ENCODE measurements at places on chromosomes 16 and 17.
A peak's percentile ranks its signal among the peaks of the same experiment; 100 is the strongest.

DNA sequence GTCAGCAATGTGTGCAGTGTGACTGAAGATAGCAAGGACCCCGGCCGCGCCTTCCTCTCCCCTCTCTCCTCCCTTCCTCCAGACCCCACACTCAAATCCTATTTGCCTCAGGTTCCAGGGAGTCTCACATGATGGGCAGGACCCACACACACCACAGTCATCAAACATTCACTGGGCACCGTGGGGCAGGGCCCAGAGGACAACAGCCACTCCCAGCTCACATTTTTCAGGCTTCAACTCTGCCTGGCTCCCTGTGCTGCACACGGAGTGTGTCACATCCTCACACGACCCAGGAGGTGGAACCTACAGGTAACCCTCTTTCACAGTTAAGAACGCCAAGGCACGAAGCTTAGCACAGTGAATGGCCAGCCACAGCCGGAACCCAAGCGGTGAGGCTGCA is 30.5 kb downstream of the PEMT start:
- DNase-seq, result no peak

DNA sequence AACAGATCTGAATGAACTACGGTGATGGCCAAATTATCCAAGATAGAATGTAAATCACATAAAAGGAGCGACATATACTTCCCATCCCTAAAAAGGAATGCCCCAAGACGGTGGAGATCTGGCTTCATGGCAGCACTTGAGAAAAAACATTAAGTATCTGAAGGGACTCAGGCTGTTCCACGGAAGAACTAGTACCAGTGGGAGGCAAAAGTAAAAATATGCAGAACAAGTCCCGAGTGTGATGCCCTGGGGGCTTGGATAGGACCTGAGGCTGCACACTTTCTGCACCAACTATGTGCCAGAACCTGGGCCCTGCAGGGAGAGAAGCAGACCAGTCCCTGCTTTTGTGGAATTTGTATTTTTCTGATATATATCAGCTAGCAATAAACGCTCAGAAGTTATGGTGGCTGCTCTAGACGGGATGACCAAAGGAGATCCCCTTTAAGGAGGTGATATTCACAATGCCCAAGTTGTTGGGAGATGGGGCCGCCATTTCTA is 539 bp upstream of the CKLF start:
- no peak for DNase-seq

GRCh38 chr16:83247767-83248372 is 559.9 kb upstream of the HSBP1 start:
- no peak for DNase-seq

GRCh38 chr16:85443531-85443930 is 169.6 kb upstream of the GSE1 start:
- no peak for DNase-seq

DNA sequence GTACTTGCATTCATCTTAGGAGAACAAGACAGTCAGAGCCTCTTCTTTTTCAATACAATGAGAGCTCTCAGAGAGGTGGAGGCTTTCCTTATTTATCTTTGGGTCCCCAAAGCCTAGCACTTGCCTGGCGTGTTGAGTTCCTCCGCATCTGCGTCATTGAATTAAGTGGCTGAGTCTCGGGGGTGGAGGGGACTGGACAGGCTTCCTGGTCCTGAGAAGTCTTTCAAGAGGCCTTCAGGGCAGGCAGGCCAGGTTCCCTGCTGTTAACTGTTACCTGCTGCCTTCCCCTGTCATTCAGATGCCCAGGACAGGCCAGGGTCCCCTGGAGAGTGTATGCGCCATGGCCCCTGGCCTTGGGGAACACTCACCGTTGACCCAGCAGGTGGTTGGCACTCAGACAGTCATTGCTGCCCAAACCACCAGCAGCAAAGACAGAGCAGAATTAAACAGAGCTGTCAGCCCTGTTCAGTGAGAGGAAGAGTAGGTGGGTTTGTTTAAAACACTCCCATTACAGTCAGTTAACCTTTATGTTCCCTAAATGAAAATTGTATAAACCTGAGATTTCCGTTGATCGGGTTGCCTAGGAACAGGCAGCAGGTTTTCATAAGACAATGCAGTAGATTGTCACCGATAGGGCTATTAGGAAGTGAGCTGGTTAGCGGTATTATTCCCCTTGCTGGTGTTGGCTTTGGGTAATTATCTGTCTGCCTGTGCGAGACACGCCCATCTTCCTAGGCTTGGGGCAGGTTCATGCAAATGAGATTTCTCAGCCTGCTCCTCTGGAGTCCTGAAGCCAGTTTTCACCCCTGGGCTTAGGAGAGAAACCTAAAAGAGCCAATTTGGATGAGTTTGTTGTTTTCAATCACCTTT is 132.7 kb downstream of the CCDC182 start:
- DNase-seq, result peak; percentile 76

DNA sequence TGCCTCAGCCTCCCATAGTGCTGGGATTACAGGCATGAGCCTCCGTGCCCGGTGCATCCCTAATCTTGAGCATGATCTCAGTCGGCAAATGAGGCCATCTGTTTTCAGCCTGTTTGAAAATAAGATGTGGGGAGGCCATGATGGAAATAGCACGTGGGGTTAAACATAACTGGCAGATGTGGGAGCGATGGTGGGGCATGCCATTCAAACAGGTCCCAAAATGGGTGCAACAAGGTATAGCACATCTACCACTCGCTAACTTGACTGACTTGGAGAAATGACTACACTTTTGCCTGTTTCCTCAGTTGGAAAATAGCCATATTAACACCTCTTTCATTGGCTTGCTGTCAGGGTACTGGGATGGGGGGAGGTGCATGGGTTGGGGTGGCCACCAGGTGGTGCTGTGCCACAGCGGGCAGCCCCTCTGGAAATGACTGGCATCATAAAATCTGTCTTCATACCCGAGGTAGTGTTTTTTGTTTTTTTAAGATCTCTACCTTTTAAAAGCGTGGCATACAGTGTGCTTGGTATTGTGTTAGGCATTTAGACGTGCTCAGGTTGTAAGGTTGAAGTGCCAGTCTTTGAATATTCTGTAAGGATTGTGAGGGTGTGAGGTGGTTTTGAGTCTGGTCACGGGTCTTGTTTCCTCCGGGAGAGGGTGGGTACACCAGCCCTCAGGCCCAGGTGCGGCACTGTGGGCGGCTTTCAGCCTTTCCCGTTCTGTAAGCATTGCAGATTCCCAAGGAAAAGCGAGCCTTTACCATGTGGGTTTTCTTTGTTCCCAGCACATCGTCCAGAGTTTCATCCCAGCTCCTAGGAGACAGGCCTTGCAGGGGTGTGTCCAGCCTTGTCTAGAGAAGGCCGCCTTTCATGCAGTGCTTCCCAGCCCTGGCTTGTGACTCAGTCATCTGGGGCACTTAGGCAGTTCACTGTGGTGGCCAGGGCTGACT is 2.9 kb upstream of the TTYH2 start:
- peak; percentile 93 for DNase-seq

DNA sequence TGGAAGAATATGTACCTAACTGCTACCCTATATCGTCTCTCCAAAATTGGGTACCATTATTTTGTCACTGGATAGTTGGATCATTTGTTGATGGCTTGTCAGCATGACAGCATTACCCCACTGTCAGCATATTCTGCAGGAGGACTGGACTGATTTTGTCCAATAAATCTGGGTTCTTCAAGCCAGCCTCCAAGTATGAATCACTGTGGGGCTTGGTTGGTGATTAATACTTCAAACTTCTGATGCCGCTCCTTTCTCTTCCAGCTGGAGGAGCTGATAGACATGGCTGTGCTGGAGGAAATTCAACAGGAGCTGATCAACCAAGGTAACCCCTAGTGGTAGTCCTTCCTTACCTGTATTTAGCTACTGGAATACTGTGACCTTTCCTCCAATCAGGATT is 2.5 kb downstream of the RPAIN start:
- no peak for DNase-seq

DNA sequence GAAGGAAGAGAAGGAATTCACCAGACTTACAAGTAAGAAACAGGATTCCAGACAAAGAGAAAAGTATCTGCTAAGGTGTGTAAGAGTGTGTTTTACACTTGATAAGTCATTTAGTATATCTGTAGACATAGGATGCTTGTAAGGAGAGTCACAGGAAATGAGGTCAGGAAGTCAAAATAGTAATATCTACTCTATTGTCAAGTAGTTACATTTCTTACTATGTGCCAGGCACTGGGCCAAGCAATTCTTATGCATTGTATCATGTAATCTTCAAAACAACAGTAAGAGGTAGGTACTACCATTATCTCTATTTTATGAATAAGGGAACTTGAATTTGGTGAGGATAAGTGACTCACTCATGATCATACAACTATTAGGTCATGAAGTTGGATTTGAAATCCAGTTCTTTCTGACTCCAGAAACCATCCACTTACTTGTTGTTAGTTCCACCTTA is 129.1 kb downstream of the SNX11 start:
- no peak for DNase-seq

GRCh38 chr16:30049871-30050270 is 15.7 kb upstream of the ALDOA start:
- no peak for DNase-seq

DNA sequence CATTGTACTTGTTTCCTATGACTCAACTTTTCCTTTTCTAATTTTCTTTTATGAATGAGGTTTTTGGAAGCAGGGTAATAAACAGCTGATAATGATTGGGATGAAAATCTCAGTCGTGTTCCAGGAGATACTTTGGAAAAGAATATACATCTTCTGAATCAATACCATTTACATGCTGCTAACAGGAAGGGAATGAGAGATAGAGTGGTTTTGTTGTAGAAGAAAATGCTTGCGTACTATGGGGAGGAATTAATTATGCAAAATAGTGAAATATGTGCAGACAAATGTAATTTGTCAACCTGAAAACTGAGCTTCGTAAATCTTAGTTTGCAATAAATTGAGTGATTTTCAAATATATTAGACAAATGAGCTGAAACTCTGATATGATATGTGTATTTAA is 24.0 kb upstream of the SHISA6 start:
- no peak for DNase-seq

GRCh38 chr16:77721752-77722308 is 484 bp upstream of the NUDT7 start:
- DNase-seq, result no peak

DNA sequence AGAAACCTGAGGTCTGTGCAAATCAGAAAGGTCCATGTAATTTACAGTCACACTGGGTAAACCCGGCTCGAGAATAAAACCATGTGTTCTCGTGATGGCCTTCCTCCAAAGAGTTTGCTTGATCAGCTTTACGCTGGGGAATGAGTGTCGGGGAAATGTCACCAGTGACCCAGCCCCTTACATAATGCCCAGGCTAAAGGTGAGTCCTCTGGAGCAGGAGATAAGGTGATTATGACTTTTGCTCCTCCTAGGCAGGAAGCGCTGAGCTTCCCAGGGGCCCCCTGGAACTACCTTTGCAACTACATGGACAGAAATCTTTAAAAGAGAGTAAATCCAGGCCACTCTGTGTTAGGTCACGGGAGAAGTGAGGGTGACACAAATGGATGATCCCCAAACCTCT is 15.7 kb downstream of the SLC6A4 start:
- DNase-seq, result peak; percentile 35

- DNase-seq, result no peak
These were observed 26.9 kb upstream of the TIMP2 start for GRCh38 chr17:78951967-78952551.

DNA sequence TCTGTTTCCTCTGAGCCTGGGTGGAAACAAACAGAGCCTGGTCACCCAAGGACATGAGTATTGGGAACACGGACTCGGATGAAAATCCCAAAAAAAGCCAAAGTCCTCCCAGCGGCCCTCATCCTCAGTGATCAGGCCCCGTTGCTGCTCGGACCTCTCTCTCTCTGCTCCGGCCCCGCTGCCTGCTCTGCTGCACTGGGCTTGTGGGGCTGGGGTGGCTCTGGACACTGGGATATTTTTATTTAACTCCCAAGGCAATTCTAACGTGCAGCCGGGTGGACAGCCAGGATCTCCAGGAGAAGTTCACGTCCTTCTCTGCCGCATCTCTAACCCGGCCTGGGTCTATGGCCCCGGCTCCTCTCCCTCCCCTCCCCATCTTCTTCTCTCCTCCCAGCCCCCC is 280.9 kb upstream of the TNRC6C start:
- no peak for DNase-seq

DNA sequence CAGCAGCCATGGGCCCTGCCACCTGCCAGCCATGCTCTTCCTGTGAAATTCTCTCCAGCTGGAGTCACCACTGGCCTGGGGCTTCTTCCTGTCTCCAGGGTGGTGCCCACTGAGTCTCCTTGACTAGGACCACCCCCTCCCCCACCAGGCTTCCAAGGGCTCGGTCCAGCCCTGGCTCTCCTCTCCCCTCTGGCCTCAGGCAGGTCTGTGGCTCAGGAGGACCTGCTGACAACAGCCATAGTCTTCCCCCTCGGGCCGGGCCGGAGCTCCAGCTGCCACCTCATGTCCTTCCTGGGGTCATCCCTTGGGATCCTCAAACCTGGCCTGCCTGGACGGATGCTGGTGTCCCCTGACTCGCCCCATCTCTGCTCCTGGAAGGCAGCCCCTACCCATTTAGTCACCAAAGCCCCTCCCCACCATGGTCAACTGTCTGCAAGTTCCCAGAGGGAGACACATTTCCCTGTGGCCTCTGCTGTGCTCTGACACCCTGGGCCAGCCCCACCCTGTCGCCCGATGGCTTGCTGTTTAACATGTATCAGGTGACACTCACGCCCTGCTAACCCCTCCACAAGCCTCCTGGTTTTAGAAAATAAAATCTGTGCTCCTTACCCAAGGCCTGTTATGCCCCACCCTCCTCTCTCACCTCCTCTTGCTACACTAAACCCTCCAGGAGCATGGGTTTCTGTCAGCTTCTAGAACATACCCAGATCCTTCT is 186.2 kb downstream of the RBFOX3 start:
- no peak for DNase-seq

- DNase-seq, result no peak
These were observed 48.2 kb downstream of the IL21R start for GRCh38 chr16:27450196-27450549.

DNA sequence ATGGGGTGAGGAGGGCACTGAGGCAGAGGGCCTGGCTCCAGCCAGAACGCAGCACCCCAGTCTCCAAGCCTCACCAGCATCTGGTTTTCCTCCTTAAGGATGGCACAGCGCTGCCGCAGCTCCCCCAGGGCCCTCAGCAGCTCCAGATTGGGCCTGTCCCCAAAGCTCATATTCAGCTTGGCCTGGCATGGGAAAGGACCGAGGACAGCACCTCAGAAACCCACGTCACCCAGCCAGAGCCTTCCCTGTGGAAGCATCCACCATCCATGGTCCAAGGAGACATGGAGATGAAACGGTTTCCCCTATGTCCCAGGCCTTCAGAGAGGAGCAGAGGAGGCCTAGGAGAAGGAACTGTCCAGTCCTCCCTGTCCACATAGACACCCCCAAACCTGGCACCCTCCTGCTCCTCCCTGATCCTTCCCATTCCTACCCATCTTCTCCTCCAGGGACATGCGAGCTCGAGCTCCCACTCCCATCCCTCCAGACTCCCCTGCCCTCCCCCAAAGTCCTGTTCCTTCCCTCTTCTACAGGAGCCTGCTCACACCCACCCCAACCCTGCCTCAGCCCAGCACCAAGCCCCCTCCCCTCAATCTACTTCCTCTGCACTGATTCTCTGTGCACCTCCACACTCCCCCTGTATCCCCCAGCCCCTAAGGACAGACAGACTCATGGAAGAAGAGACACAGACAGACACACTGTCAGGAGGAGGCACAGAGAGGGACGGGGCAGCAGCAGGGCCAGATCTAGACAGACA is 1.8 kb downstream of the TSPOAP1 start:
- DNase-seq, result no peak
